ENCODE measurements at places on chromosomes 3 and 15. TPM values are rescaled to one million over a fixed set of nuclear protein-coding genes. Genes with fewer than 3 reads are reported as not detected.
A peak's percentile ranks its signal among the peaks of the same experiment; 100 is the strongest.

- no peak for DNase-seq
- H3K27ac ChIP-seq: no peak overlapping the region
- H3K4me1 ChIP-seq: peaks cover 8% of the 10 kb centered on the region
- H3K36me3 ChIP-seq: peaks cover 5% of the 10 kb centered on the region
- H3K4me3 ChIP-seq: no peak overlapping the region
These were observed 12.1 kb downstream of the ATP13A3 start for GRCh38 chr3:194474675-194475074.

GRCh38 chr3:57840473-57840872 is 84.4 kb downstream of the SLMAP start:
- no peaks in the 10 kb centered on the region for H3K27me3 ChIP-seq
- H3K36me3 ChIP-seq: peaks cover 6% of the 10 kb centered on the region
- peak overlapping the region; percentile 27 for H3K27ac ChIP-seq
- peaks cover 3% of the 10 kb centered on the region for H3K4me1 ChIP-seq
- no peak overlapping the region for H3K4me3 ChIP-seq

GRCh38 chr15:101069654-101069973 is 150.5 kb downstream of the LRRK1 start:
- H3K27ac ChIP-seq: no peak overlapping the region
- H3K4me1 ChIP-seq: peaks cover 15% of the 10 kb centered on the region
- no peaks in the 10 kb centered on the region for H3K36me3 ChIP-seq
- no peaks in the 10 kb centered on the region for H3K27me3 ChIP-seq

- H3K36me3 ChIP-seq: no peaks in the 10 kb centered on the region
- no peak overlapping the region for H3K27ac ChIP-seq
- peaks cover 11% of the 10 kb centered on the region for H3K4me1 ChIP-seq
- no peaks in the 10 kb centered on the region for H3K27me3 ChIP-seq
- no peak for DNase-seq
These were observed 25.5 kb upstream of the ATP8B4 start for GRCh38 chr15:50144341-50145120.

- H3K27me3 ChIP-seq: no peaks in the 10 kb centered on the region
- no peaks in the 10 kb centered on the region for H3K4me1 ChIP-seq
- H3K4me3 ChIP-seq: no peak overlapping the region
These were observed 81.6 kb upstream of the CHMP2B start for GRCh38 chr3:87145553-87145952.

DNA sequence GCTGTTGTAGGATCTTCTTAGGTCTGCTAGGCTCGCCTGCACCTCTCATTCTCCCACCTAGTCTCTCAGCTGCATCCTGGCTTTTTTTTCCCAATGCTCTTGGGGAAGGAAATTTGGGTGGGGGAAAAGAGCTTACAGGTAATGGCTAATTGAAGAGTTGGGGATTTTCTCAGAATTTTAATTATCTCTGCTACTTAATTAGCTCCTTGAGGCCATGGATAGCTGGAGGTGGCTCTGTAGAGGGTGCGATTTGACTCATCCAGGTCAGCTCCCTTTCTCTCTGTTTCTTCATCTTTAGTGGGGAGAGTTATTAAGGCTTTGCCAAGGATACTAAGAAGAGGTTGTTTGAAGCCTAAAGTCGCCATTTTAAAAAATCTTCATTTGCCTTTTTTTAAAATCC is 22.6 kb downstream of the SNAPC5 start:
- H3K27ac ChIP-seq: peak overlapping the region; percentile 39
- DNase-seq: no peak
- H3K4me1 ChIP-seq: peaks cover 43% of the 10 kb centered on the region
- H3K4me3 ChIP-seq: no peak overlapping the region

DNA sequence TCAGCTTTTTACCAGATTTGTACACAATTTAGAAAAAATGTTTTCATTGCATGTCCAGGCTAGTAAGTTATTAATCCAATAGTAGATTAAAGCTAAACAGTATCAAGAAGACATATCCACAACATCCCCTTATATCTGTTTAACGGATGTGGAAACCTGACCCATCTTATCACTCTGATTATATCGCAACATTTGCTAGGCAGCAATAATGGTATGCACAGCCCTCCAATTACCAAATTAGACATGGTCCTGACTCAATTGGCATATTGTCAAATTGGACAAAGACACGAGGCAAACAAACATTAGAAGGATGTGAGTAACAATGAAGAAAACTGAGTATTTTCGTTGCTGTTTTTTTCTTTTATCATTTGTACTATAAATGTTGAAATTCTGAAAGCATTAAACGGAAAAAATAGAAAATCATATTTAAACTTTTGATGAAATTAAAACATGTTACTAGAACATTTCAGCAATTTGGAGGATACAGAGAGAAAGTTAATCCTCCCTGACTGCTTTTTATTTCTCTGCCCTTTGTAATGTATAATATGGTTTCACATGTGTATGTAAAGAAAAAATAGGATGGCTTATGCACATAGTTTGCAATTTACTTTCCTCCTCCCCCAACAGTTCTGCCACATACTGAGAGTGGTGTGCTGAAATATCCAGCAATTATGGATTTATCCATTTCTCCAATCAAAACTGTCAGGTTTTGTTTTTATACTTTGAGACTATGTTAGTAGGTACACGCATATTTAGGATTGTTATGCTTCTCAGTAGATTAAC is 633.7 kb downstream of the ZIC1 start:
- no peak overlapping the region for H3K4me3 ChIP-seq
- no peaks in the 10 kb centered on the region for H3K4me1 ChIP-seq
- no peak for DNase-seq
- no peak overlapping the region for H3K27ac ChIP-seq

GRCh38 chr3:37938011-37938410 is 52.6 kb upstream of the VILL start:
- H3K4me1 ChIP-seq: no peaks in the 10 kb centered on the region
- no peak for DNase-seq
- no peak overlapping the region for H3K4me3 ChIP-seq
- peaks cover 4% of the 10 kb centered on the region for H3K27me3 ChIP-seq
- H3K27ac ChIP-seq: no peak overlapping the region

DNA sequence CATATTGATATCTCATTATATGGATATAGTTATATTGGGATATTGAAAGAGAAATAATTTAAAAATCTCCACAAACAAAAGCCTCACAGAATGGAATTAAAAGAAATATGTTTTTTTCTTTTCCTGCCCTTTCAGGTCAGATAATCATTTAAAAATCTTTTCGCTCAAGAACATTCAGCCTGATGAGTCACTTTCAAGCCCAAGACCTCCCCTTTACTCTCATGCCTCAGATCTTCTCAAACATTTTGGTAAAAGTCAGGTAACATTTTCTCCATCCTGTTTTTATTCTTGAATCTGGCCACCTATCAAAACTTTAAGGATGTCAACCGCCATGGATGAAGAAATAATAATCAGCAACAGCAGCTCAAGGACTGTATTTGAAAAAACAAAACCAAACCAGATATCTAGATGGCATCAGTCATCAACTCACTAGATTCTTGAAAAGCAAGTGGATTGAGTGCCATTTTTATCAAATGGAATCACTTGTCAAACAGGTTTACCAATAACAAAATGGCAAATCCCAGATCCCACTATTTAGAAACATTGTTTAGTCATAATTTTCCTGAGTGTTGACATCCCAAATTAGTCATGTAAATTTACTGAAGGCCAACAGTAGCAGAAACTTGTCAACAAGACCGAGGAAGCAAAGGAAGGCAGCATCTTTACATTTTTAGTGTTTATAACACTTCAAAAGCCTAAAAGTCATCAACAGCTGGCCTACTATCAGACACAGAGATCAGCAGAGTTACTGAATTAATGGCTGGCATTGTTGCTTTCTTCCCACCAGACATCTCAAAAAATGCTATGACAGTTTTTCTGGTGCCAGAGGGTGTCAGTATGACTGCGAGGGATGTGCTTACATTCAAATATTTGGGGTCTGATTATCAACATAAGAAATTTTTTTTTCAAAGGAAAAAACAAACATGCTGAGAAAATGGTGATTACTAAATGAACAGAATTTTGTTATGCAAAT is 444.7 kb downstream of the MAGI1 start:
- H3K4me3 ChIP-seq: no peak overlapping the region
- peaks cover 12% of the 10 kb centered on the region for H3K27me3 ChIP-seq
- no peaks in the 10 kb centered on the region for H3K36me3 ChIP-seq
- H3K4me1 ChIP-seq: no peaks in the 10 kb centered on the region

DNA sequence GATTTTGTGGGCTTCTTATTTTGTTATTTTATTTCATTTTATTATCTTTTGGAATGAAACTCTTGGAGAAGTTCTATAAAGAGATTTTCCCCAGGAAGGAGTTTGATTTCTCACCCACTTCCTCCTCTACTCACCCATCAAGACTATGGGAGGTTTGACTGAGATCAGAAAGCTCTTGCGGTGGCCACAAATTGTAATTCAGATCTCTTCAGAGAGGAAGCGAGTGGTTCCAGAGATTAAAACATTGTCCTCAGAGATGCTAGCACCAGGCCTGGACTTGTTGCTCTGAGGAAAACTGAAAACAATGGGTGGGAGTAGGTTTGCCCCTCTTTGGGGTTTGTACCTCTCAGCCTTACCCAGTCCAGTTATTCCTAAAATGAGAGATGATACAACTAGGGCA is 8.1 kb upstream of the MUC13 start:
- no peaks in the 10 kb centered on the region for H3K4me1 ChIP-seq
- H3K27me3 ChIP-seq: peaks cover 17% of the 10 kb centered on the region
- H3K36me3 ChIP-seq: no peaks in the 10 kb centered on the region
- no peak overlapping the region for H3K4me3 ChIP-seq

- no peak overlapping the region for H3K27ac ChIP-seq
- H3K27me3 ChIP-seq: peaks cover 14% of the 10 kb centered on the region
- no peak for DNase-seq
- H3K4me1 ChIP-seq: no peaks in the 10 kb centered on the region
- no peak overlapping the region for H3K4me3 ChIP-seq
- H3K36me3 ChIP-seq: no peaks in the 10 kb centered on the region
These were observed 84.9 kb upstream of the ACP3 start for GRCh38 chr3:132232231-132232792.

- peak; percentile 11 for DNase-seq
- H3K36me3 ChIP-seq: no peaks in the 10 kb centered on the region
- H3K4me3 ChIP-seq: peak overlapping the region; percentile 9
- peak overlapping the region; percentile 32 for H3K27ac ChIP-seq
- H3K27me3 ChIP-seq: no peaks in the 10 kb centered on the region
These were observed 1108.5 kb upstream of the EPHA6 start for GRCh38 chr3:95705786-95706418.

DNA sequence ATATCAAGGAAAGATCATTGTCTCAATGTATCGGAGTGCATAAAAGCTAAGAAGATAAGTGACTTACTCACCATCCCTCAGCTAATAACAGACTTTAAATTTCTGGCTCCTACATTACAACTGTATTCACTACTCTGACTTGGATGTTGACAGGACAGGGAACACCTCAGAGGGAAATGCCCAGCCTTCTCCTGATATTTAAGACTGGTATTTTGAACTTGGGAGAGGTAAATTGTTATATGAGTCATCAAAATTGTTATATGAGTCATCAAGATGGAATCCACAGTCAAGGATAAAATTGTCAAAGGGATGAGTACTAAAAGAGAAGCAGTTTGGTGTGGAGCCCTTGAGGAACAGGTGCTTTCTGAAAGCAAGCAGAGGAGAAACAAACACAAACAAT is 961.4 kb downstream of the VGLL3 start:
- H3K36me3 ChIP-seq: no peaks in the 10 kb centered on the region
- H3K27me3 ChIP-seq: no peaks in the 10 kb centered on the region
- no peak overlapping the region for H3K27ac ChIP-seq
- DNase-seq: no peak
- no peaks in the 10 kb centered on the region for H3K4me1 ChIP-seq

GRCh38 chr3:131730581-131730980 is 227.8 kb upstream of the MRPL3 start:
- H3K4me3 ChIP-seq: no peak overlapping the region
- H3K27me3 ChIP-seq: peaks cover 2% of the 10 kb centered on the region
- no peaks in the 10 kb centered on the region for H3K36me3 ChIP-seq
- H3K27ac ChIP-seq: no peak overlapping the region

DNA sequence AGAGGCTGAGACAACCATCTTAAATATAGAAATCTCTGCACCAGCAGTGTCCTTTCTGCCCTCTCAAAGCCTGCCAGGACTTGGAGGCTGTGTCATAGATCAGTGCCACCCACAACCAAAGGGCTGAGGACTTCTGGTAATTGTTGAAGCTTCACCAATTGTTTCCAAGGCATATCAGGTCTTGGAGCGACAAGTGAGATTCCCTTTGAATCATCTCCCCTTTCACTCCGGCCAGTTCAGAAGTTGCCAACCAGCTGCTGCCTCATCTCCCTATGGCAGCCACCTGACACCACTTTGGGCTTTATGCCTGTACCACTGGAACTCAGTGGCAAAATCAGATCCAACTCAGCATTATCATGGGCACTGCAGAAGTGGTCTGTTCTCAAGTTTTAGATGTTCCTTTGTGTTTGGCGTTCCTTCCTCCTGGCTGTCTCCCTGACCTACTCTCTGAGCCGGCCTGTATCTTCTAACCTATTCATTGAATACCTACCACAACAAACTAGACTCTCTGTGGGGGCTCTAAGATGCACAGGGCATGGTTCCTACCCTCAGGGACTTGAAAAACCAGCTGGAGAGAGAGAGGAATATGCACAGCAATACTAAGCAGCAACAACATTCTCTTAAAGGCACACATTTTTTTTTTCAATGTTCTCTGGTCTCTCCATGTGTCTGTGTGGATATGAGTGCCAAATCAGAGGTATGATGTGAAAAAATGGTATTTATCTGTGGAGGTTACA is 90.8 kb upstream of the PFN2 start:
- H3K27ac ChIP-seq: no peak overlapping the region
- no peaks in the 10 kb centered on the region for H3K36me3 ChIP-seq
- peaks cover 3% of the 10 kb centered on the region for H3K27me3 ChIP-seq
- DNase-seq: no peak

DNA sequence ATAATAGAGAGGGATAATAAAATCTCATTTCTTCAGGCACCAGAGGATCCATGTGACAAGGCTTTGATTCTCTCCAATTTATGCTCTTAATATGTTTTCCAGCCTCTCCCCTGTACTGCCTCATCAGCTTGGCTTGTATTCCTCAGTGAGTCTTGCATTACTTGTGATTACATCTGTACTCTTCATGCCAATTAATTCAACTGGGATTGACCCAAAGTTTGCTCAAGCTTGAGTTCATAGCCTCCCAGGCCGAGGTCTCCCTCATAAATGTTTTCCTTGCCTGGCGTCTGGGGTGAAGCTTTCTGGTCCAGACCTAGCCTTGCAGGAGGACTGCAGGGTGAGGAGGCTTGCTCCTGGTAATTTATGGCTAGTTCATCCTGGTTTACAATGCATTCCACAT is 146.9 kb downstream of the CHST2 start:
- DNase-seq: no peak
- H3K36me3 ChIP-seq: peaks cover 5% of the 10 kb centered on the region
- H3K27me3 ChIP-seq: no peaks in the 10 kb centered on the region
- H3K27ac ChIP-seq: no peak overlapping the region
- H3K4me3 ChIP-seq: no peak overlapping the region
- peaks cover 14% of the 10 kb centered on the region for H3K4me1 ChIP-seq

- H3K27me3 ChIP-seq: peaks cover 2% of the 10 kb centered on the region
- H3K36me3 ChIP-seq: no peaks in the 10 kb centered on the region
- H3K4me3 ChIP-seq: no peak overlapping the region
These were observed 183.3 kb upstream of the ZBTB20 start for GRCh38 chr3:115330430-115330829.

GRCh38 chr3:68186733-68187132 is 532.3 kb upstream of the SUCLG2 start:
- no peak overlapping the region for H3K4me3 ChIP-seq
- no peak for DNase-seq
- no peaks in the 10 kb centered on the region for H3K36me3 ChIP-seq
- H3K27ac ChIP-seq: no peak overlapping the region
- no peaks in the 10 kb centered on the region for H3K27me3 ChIP-seq

The COL6A5 gene
- total RNA-seq: not detected

The ADAMTS9 gene
- total RNA-seq: not detected

The DCP1A gene
- total RNA-seq: 27.6 TPM

The DUOXA2 gene
- not detected for total RNA-seq

The AADACL2 gene
- total RNA-seq: not detected

The GABRA5 gene
- not detected for total RNA-seq

The AHSG gene
- total RNA-seq: not detected

The FOXB1 gene
- 0.57 TPM for total RNA-seq

Measured in activated CD4-positive, alpha-beta T cell treated with anti-CD3 and anti-CD28 coated beads, Interleukin-2, amount 10 ng/mL, durations not matched to agents 7 days and 5 days (primary cell).